NCI-H446 treated with DMSO at 0.1 percent for 48 hours (cell line): ENCODE measurements at places on chromosomes 6 and 20.

DNA sequence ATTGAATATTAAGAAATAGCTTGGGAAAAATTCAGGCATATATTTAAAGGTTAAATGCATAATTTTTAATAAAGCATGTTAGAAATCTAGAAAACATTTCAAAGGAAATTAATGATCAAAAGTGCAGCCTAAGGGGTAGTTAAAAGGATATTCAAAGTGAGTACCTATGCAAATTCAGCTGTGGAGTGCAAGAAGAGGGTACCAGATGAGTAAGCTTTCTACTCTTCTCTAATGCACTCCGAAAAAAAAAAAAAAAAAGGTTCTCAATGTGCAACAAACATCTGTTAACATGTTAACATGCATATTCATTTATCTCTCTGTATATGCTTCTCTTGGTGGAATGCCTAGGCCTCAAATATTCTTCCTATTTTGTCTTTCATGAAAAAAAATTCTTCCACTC lies 32.0 kb upstream of the KATNA1 start:
- no peak for DNase-seq

- DNase-seq: no peak
Measured at GRCh38 chr6:105795913-105796517, 290.1 kb upstream of the PRDM1 start.

- no peak for DNase-seq
Measured at GRCh38 chr20:64250027-64250426, 5.5 kb upstream of the PCMTD2 start.

GRCh38 chr6:22471746-22472145 lies 97.6 kb upstream of the HDGFL1 start:
- DNase-seq: no peak

GRCh38 chr6:48917233-48917632 lies 545.8 kb downstream of the MMUT start:
- DNase-seq: no peak

DNA sequence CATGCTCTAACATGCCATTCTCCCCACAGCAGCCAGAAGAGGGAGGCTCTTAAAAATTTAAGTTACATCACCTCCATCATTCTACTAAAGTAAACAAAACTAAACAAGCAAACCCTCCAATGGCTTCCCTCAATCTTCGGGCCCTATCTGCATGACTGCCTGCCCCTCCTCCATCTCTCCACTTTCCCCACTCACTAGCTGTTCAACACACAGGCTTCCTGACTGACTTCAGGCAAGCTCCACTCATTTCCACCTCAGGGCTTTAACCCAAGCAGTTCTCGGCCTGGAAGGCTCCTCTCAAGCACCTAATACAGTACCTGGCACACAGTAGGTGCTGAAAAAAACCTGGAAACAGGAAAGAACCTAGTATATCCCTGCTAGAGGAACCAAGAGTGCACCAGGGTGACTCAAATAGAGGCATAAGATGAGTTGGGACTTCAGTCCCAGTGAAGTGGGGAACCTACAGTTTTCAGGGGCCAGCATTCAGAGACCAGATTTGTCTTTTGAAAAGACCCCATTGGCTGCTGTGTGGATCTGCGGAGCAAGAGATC lies 2.8 kb downstream of the AHCY start:
- DNase-seq: no peak

- DNase-seq: no peak
Measured at GRCh38 chr20:4116091-4116490, 100.7 kb upstream of the RNF24 start.

DNA sequence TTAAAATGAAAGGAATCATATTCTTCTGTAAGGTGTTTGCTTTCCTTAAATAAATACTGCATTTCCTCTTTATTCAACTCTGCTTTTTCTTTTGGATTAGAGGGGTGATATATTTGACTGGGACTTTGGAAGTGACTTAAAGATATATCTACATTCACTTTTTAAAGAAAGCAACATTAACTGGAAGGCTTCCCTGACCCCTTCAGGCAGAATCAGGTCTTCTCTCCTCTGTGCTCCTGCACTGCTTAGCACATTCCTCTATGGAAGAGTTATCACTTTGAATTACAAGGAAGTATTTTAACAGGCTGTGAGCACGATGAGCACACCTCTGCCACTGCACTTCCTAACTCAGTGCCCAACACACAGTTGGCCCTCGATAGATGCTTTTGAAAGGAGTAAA lies 59.2 kb upstream of the POU3F2 start:
- no peak for DNase-seq

DNA sequence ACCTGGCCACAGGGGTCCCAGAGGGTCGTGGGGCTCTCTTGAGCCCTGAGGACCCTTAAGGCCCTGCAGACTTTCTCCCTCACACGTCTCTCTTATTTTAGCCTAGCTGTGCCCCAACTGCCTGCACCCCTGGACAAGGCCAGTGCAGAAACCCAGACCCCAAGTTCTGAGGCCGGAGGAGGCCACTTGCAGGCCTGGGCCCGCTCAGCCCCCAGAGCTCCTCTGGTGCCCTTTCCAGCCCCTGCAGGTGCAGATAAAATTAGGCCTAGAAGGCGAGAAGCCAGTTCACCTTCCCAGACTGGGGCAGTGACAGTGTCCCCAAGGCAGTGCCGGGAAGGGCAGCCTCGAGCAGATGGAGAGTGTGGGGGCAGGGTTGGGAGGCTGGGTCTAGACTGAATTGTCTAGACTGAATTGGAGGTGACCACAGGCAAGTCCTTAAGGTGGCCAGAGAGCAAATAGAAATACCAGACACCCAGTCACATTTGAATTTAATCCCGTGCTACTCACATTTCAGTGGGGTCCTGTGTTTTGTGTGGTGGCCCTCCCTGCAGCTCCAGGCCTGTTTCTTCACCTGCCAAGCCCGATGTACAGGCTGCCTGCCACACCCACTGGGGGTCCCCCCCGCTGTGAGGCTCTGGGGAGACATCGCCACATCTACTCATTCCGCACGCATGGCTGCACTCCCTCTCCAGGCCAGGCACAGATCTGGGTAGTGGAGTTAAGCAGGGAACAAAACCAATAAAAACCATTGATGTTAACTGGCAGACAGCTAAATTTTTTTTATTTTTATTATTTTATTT lies 8.6 kb upstream of the IP6K3 start:
- DNase-seq: no peak

GRCh38 chr20:11124849-11125505 lies 451.2 kb upstream of the JAG1 start:
- DNase-seq: no peak

GRCh38 chr6:36825994-36826393 lies 13.2 kb downstream of the CPNE5 start:
- DNase-seq: no peak

- no peak for DNase-seq
Measured at GRCh38 chr6:132491303-132491702, 21.6 kb downstream of the STX7 start.

GRCh38 chr20:63625771-63626423 lies 1.0 kb downstream of the GMEB2 start:
- no peak for DNase-seq

GRCh38 chr20:8664778-8665177 lies 404.1 kb upstream of the PLCB4 start:
- no peak for DNase-seq

- DNase-seq: no peak
Measured at GRCh38 chr20:3203315-3204123, 963 bp downstream of the DDRGK1 start.

- DNase-seq: no peak
Measured at GRCh38 chr20:31767805-31768204, 28.7 kb downstream of the TPX2 start.

GRCh38 chr20:45933266-45934045 lies 1.0 kb upstream of the PCIF1 start:
- peak; percentile 67 for DNase-seq

GRCh38 chr6:100893743-100894142 lies 12.6 kb upstream of the ASCC3 start:
- no peak for DNase-seq

DNA sequence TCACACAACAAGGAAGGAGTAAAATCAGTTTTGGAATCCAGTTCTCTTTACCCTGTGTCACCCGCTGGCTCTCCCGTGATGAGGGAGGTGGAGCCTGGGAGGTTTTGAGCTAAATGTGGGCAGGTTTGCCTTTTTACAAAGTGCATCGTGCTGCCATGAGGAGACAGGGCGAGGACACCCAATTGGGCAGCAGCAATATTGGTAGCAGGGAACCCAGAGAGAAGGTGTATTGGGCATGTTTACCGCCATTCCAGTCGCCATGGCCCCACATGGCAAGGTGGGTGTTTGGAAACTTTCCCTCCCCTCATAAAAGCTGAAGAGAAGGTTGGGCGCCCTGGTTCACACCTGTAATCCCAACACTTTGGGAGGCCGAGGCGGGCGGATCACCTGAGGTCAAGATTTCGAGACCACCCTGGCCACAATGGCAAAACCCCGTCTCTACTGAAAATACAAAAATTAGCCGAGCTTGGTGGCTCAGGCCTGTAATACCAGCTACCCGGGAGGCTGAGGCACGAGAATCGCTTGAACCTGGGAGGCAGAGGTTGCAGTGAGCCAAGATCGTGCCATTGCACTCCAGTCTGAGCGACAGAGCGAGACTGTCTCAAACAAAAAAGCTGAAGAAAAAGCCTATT lies 3.5 kb upstream of the UBE2V1 start:
- DNase-seq: no peak

DNA sequence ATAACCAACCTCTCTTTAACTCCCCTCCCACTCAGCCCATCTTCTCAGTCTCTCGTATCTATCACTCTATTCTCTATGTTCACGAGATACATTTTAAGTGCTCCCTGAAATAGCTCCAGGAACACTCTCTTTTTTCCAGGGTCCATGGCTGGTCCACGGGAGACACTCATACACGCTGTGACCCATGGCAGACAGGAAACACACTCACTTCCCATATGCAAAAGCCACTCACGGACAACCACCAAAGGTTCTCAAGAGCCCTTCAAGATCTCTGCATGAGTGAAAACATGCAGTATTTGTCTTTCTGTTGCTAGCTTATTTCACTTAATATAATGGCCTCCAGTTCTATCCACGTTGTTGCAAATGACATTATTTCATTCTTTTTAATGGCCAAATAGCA lies 71.4 kb upstream of the PCSK2 start:
- DNase-seq: no peak

DNA sequence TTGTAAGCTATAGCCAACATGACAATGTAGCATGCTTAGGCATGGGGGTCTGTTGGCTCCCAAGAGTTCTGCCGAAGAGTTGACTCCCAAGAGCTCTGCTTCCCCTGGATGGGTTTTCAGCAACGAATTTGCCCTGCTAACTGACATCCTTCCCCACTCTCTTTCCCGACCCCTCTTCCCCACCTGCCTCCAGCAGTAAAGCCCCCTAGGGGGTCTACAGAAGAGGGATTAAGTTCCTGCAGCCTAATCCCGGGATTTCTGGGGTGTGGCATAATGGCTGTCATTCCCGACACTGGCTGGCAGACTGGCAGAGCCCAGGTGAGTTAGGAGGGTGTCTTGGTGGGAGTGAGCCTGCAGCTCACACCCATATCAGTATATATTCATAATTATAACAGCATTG lies 121.0 kb upstream of the ZNF184 start:
- DNase-seq: no peak

GRCh38 chr6:109322825-109323224 lies 59.4 kb downstream of the CD164 start:
- DNase-seq: no peak

DNA sequence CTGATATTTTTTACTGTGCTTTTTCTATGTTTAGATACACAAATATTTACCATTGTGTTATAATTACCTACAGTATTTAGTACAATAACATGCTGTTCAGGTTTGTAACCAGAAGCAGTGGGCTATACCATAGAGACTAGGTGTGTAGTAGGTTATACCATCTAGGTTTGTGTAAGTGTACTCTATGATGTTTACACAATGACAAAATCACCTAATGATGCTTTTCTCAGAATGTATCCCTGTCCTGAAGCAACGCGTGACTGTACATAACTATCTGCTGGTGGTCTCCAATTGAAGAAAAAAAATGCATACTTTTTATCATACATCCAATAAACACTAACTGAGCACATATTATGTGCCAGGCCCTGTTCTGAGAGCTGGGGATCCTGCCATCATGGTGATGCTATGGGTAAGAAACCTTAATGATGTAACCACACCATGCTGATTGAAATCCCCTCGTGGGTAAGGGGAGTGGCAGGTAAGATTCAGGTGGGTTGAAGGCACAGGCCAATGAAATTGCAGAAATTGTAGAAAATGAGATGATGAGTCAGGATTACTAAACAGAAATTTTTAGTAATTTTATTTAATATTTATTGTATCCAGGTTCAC lies 76.8 kb downstream of the FYN start:
- DNase-seq: no peak

DNA sequence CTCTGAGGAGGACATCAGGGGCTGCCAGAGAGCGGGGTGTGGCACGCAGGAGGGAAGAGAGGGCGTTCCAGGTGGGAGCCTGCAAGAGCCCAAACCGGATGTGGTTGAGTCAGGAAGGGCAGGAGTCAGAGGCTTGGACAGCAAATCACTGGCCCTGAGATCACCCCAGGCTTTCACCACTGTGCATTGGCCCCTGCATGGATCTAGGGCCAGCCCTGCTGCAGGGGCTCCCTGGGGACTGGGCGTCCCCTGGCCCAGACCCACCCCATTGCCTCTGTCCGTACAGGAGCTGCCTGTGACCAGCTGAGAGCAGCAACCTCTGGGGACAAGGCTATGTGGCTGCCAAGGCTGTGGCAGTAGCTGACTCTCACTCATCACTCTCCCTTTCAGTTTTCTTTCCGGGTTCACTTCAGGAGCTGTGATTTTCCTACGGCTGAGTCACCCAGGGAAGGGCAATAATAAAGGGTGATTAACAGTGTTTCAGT lies 33.9 kb downstream of the KCNK17 start:
- DNase-seq: no peak

DNA sequence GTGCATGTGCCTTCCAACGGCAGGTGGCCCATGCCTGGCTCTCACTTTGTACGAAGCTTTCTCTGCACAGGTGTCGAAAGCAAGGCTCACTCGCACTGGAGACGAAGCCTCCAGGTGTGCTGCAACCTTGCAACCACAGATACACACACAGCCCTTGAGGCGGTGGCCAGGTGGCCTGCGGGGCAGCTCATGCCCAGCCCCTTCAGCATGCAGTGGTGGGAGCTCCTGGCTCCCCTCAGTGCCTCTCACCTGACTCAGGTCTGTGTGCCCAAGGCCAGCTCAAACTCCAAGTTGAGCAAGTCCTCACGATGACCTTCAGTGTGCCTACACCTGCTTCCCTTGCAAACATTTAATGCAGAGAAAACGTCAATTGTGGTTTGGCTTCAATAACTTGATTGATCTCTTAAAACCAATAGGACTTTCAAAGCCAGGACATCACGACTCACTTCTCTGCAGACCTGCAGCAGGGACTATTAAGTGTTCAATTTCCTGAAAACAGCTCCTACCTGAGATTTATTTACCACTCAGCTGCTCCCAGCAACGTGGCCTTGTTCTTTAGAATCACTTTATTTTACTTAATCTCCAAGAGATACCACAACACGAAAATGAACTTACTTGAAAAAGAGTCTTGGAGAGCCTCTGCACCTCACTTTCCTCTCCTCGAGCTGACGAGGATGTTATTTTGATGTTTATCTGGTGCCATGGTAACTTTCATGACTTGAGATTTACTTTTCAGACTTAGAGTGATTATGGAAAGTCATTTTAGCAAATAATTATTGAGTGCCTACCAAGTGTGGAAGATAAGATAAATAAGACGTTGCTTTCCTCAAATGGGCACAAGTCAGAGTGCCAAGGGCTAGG lies 86.3 kb downstream of the SLC22A23 start:
- DNase-seq: no peak
